ENCODE measurements at places on chromosomes 7 and 10.

DNA sequence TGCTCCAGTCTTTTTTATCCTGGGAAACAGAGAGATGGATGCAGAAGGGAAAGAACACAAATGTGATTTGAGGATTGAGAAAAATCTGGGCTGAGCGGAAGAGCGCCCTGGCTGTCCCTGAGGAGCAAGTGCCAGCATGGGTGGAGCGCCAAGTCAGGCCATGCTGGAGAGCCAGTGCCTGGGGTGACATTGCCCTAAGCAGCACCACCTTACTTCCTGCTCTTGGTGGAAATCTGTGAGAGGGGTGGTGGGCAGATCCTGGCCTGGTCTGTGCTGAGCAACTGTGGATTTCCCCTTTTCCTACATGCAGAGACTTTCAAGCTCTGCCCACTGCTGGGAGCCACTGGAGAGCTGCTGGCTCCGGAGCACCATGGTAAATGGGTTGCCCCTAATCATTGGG, 36.9 kb downstream of the DDIT4 start:
- DNase-seq, result no peak

- no peak for DNase-seq
Observed at GRCh38 chr10:24952143-24952706, at the start of gene PRTFDC1. PRTFDC1 (minus strand) TSS chr10:24952606; CDS start chr10:24952575, 31 bp downstream.

DNA sequence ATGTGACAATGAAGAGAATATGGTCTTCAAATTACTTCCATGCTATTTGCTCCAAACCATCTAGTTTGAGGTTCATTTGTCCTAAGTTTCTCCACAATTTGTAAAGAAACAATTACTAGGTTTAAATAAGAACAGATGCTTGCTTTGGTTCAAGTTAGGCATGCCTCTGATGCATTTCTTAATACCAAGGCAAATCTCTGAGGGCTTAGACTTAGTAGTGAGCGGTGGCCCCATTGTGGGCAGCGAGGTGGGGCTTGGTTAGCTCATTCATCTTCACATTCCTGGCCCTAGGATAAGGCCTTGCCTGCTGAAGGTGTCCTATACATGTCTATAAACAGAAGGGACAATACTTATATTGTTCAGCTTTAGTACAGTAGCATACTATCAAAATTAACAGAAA, 52.4 kb upstream of the RHEB start:
- DNase-seq, result no peak

GRCh38 chr10:113856563-113856962, 2.1 kb downstream of the NHLRC2 start:
- DNase-seq, result no peak

- DNase-seq, result no peak
Observed at GRCh38 chr10:117215079-117215478, 17.8 kb downstream of the KCNK18 start.

DNA sequence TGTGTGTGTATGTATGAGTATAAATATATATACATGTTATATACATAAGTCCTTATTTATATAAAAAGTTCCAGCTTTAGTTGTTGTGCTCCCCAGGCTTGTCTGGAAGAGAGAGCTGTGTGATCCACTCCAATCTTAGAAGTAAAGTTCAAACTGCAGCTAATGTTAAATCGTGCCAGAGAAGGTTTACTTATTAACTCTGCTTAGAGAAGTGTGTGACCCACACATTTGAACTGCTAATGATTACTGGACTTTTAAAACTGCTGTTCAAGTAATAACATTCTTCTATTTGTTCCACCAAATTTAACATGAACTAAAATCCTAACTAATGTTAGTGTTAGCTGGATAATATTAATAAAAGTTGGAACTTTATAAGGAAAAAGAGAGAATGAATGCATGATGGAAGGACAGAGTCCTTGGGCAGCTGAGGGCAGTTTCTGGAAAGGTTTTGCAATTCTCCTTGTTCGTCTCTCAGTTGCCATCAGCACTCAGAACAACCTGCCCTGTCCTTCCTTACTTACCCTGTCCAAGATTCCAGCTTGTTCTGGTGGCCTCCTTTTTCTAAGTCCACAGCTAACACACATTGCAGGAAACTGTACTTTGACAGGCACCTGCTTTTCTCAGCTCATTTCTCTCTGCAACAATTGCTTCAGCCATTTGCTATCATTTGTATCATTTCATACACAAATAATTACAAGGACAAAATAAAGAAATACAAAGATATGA, 162.6 kb downstream of the FAM107B start:
- DNase-seq, result no peak

- no peak for DNase-seq
Observed at GRCh38 chr7:129222064-129222463, 2.8 kb upstream of the AHCYL2 start.

DNA sequence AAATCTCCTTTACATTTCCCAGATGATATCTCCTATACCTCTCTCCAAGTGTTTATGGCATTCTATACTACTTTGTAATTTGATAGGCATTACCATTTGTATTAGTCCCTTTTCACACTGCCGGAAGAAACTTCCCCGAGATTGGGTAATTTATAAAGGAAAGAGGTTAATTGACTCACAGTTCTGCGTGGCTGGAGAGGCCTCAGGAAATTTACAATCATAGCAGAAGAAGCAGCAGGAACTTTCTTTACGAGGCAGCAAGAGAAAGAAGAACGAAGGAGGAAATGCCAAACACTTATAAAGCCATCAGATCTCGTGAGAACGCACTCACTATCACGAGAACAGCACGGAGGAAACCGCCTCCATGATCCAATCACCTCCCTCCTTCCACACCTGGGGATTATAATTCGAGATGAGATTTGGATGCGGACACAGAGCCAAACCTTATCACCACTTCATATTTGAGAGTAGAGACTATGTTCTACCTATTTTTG, 1194.6 kb downstream of the SORCS1 start:
- DNase-seq, result no peak

GRCh38 chr10:43047288-43047970, 29.4 kb upstream of the RET start:
- no peak for DNase-seq

- peak; percentile 1 for DNase-seq
Observed at GRCh38 chr10:25017154-25017590, 760 bp downstream of the THNSL1 start.

DNA sequence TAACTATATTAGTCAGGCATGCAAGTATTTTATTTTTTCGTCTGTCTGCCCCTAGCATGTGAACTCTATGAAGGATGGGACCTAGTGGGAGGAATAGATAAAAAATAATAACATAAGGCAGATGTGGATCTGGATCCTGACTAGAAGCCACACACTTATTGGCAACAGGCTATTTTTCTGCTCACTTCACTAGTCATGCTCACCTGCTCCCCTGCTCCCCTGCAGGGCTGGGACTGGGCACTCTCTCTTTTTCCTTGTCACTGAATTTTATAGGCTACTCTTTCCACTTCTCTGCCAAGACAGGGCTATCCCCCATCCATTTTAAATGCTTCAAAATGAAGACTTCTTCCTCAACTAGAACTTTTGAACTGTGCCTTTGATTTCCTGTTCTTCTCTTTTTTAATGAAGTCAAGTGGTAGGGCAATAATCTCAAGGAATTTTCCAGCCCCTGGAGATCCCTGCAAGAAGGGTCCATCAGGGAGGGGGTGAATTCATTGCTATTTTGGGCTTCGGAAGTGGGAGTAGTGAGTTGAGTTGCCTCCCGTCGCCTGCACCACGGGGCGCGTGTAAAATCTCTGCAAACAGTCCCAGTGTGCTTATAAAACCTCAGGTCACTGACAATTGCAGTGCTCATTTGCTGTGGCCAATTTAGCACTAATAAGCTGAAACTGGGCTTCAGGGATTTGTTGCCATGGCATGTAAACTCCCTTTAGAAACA, 156.7 kb upstream of the NPVF start:
- no peak for DNase-seq

- no peak for DNase-seq
Observed at GRCh38 chr7:137886281-137886680, 39.5 kb upstream of the DGKI start.

GRCh38 chr10:50291261-50291850, 40.0 kb upstream of the ASAH2 start:
- DNase-seq, result no peak

GRCh38 chr7:40489844-40490602, 355.2 kb downstream of the SUGCT start:
- DNase-seq, result no peak

DNA sequence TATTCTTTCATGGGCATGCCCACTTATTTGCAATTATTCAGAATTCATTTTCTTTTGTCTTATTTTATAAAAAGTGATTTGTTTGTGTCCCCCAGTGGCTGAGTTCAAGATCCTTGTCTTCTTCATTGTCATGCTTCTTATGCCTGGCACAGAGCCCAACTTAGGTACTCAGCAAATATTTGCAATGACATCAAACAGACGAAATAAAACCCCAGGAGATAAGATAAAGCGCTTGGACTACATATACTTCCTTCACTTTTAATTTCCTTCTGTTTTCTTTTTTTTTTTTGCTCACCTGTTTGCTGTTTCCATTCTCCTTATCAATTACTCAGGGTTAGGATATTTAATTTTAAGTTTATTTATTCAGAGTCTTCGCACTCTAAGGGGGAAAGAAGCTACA, 225.0 kb downstream of the SDHAF3 start:
- DNase-seq, result no peak

GRCh38 chr7:128108129-128108528, 76.9 kb upstream of the LRRC4 start:
- no peak for DNase-seq

GRCh38 chr7:91752102-91752501, 128.4 kb downstream of the MTERF1 start:
- DNase-seq, result no peak

DNA sequence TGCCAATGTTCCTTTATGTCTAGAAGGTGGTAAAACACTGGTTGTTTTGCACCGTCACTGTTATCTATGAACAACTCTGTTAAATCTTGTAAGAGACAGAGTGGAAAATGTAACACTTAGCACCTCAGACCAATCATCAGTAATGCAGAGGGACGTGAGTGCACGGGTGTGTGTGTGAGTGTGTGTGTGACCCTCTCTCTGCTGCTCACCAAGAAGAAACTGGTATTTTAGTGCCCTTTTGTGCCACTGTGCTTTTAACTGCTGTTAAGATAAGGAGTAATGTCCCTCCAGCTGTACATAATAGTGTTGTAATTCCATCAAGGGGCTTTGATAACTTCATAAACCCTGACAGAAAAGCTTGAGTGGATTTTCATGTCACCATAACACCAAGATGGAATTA, 130.1 kb downstream of the CREB5 start:
- no peak for DNase-seq

- no peak for DNase-seq
Observed at GRCh38 chr7:120334475-120334874, 61.5 kb downstream of the KCND2 start.

- DNase-seq, result no peak
Observed at GRCh38 chr7:69898189-69898588, 299.9 kb downstream of the AUTS2 start.

DNA sequence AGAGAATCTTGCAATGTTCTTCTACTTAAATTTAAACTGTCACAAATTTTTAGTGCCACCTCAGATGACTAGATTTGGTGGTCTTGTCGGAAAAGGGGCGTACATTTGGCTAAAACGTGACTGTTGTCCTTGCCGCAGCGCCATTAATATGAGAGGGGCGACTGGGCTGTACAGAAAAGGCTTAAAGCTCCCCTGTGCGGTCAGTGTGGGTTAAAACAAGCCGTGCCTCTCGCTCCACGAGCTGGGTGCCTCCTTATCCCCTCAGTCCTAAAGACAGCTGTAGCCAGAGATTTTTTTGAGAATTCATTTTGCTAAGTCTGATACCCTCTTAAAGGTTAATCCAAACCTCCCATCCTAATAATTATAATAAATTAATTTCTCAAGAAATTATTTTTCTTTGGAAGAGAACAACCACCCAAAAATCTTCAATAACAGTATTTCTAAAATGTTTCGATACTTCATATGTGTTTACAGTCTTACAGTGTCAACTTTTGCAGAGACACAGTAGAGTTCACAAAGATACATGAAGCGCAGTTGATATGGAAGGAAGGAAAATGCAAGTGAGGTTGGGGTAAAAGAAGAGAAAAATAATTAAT, 68.6 kb downstream of the C7orf25 start:
- DNase-seq, result no peak

DNA sequence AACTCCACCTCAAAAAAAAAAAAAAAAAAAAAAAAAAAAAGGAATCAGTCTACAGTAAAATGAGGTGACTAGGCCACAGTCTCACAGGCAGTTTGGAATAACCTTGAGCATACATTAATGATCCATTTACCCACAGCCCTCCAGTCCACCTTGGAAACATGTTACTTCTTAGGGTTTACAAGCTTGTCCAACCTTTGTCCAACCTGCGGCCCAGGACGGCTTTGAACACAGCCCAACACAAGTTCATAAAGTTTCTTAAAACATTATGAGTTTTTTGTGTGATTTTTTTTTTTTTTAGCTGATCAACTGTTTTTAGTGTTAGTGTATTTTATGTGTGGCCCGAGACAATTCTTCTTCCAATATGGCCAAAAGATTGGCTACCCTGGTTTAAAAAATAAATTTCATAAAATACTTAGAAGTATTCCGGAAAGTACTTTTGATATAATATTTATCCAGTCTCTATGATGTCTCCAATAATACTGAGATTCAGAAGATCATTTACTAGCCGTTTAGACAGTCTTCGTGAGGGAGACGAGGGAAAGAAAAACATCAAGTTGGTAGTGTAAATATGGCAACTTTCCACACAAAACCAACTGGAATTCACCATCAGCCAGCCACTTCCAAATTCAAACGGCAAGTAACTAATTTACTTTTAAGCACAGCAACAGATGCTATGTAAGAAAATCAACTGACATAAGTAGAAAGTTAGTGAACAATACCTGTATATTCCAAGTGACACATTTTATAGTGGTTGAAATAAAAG, 9.9 kb downstream of the BAZ1B start:
- no peak for DNase-seq

- DNase-seq, result no peak
Observed at GRCh38 chr10:71814922-71815411, 36.1 kb downstream of the PSAP start.

GRCh38 chr10:102069071-102069470, 3.9 kb downstream of the HPS6 start:
- DNase-seq, result no peak

DNA sequence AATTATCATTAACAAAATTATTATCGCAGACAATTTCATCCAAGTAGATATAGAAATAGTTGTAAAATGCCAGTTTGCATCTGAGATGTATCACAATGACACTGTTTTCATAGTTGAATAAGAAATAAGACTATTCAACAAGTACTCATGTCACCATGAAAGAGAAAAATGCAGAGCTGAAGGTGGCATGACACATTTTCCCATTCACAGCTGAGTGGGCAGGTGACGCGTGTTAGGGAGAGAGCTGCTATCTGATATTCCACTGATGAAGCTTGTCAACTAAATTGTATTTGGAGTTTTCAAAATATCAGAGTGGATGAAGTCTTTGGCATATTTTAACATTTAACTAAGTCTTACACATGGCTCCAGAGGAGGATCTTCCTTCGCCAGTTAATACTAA, 70.3 kb upstream of the HDAC9 start:
- no peak for DNase-seq

- DNase-seq, result no peak
Observed at GRCh38 chr7:93943816-93944540, 22.4 kb downstream of the GNG11 start.

Data from stimulated activated CD8-positive, alpha-beta memory T cell treated with anti-CD3 and anti-CD28 coated beads, Interleukin-2, amount 100 ng/mL, for 1 hour (primary cell).